ENCODE measurements at places on chromosomes 2 and 18. TPM values are rescaled to one million over a fixed set of nuclear protein-coding genes. Genes with fewer than 3 reads are reported as not detected.

DNA sequence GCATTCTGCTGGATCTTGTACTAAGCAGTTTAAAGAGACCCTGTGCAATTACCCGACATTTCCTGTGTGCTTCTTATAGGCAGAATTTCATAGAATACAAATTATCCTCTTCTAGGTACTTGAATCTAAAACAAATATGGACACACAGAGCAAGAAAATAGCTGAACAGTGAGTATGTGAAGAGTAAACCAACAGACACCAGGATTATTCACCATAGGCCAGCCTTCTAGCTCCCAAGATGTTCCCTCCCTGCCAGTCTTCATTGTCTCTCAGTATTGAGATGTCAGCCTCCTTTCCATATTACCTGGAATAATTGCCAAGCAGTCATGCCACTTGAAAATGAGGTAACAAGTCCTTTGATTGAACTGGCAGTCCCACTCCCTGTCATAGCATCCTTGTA lies 187.1 kb downstream of the PTPRM start:
- no peak for DNase-seq

- no peak for DNase-seq
Measured at GRCh38 chr2:70639841-70640436, 86.3 kb upstream of the TGFA start.

DNA sequence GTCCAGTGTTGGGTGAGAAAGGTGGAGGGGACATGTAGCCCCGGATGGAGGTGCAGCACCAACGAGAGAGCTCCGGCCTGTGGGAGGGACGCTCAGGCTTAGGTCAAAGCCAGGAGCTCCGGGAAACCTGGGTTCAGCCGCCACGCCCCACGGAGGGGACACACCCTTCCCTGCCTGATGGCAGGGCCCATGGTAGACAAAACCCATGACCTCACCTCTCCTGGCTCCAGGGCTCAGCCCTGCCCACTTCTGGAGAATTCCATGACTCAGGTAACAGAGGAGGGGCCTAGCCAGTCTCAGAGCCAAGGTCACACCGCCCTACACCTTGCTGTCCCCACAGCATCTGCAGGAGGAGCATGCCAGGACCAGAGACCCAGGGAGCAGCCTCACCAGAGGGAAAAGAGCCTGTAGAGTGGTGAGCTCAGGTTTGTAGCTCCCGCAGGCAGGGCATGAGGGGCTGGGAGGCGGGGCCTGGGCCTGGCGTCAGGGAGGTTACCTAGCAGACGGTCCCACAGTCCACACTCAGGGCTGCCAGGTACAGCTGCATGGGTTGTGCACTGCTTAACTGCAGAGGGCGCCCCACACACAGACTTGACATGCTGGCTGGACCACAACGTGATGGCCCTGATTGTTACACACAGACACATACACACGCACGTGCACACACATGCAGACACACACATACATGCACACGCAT lies 70.8 kb upstream of the SMAD7 start:
- peak; percentile 38 for DNase-seq

- DNase-seq = no peak
Measured at GRCh38 chr2:104501929-104502328, 352.0 kb upstream of the POU3F3 start.

DNA sequence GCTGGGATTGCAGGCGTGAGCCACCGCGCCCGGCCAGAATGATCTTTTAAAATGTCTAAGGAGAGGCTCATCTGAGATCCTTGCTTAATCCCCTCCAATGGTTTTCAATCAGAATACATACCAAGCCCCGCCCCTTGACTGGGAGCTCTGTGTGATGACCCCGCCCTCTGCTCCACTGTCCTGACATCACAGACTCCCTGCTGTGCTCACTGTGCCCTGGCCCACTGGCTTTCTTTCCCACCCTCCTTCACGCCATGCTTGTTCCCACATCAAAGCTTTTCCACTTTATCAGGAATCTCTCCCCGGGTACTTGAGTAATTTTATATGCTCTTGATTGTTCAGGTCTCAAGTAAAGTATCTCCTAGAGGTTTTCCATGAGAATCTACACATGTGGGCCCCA lies 762.3 kb upstream of the ID2 start:
- no peak for DNase-seq

GRCh38 chr2:133598769-133599168 lies 30.5 kb upstream of the NCKAP5 start:
- no peak for DNase-seq

DNA sequence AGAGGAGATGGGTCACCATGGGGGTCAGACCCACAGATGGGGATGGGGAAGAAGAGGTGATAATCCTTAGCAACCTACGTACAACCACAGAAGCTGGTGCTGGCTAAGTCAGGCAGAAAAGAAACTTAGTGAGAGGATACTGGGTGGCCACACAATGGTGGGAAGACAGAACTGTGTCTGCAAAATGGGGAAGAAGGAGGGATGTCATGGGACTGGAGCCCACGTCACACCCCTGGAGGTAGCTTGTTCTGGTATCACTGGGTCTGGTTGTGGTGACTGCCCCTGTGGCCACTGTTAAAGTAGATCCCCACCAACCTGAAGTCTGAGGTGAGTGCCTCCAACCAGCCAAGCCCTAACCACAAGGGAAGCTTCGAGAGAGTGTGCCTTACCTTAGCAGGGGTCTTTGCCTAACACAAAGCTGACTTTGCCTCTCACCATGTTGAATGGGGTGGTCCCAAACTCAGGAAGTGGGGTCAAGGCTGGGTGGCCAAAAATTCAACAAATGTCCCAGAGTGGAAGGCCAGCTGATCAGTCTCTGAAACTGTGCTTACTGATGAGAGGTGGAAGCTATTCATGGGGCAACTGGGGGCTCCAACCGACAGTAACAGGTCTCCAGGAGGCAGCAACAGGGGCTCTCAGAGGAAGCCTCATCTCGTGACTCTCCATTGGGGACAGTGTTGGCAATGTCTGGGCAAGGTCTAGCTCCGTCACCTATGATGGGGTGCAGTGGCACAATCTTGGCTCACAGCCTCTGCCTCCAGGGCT lies 64.8 kb upstream of the SLC1A4 start:
- DNase-seq = no peak

- no peak for DNase-seq
Measured at GRCh38 chr18:10315522-10315921, 138.9 kb upstream of the APCDD1 start.

DNA sequence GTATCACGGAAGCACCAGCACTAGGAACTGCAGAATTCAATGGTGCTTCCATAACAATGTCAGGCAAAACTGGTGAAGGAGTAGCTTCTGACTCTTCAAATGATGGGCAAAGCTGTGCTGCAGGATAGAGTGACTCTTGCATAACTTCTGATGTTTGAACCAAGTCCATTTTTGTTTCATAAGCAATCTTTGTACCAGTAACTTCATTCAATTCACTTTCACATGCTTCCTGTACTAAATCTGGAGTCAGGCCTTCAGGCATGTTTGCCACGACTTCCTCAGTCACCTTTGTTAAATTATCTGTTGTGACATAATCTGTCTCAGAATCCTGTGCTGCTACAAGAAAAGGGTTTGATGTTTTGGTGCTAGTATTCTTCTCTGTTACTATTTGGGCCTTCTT lies 24.0 kb downstream of the RTN4 start:
- DNase-seq = no peak

GRCh38 chr18:62730941-62731340 lies 15.6 kb downstream of the PHLPP1 start:
- no peak for DNase-seq

GRCh38 chr2:1450915-1451314 lies 37.7 kb downstream of the TPO start:
- no peak for DNase-seq

- no peak for DNase-seq
Measured at GRCh38 chr2:26535663-26536275, 57.8 kb upstream of the OTOF start.

DNA sequence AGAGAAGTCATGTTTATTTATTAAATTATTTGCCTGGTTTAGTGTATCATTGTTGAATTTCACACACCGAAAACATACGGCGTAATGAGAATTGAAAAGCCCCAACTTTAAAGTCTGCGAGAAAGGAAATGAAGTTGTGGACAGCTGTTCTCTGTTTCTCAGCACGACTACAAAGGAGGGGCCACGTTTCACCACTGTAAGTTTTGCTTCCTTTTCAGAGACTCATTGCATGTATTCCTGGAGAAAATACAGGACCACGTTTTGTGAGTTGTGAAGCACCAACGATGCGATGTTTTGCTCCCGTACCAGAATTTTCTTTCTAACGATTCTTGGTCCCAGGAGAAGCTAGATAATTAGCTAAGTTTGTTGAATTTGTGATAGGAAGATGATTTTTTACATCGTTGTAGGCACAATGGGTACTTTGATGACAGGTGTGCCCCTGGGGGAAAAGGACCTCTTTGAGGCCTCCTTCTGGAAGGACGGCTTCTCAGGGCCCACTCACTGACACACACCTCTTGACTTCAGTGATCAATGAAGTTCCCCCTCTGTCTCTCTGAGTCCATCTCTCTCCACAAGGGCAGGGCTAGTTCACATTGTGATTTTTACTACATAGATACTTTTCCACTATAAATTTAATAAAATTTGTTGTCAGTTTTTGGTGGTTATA lies 23.7 kb upstream of the ACKR3 start:
- no peak for DNase-seq

GRCh38 chr2:144582651-144583380 lies 62.9 kb upstream of the ZEB2 start:
- no peak for DNase-seq

GRCh38 chr18:62844850-62845643 lies 129.7 kb downstream of the PHLPP1 start:
- peak; percentile 20 for DNase-seq

- no peak for DNase-seq
Measured at GRCh38 chr18:58668897-58669296, 2.4 kb upstream of the MALT1 start.

GRCh38 chr18:37502036-37502435 lies 63.6 kb downstream of the CELF4 start:
- no peak for DNase-seq

DNA sequence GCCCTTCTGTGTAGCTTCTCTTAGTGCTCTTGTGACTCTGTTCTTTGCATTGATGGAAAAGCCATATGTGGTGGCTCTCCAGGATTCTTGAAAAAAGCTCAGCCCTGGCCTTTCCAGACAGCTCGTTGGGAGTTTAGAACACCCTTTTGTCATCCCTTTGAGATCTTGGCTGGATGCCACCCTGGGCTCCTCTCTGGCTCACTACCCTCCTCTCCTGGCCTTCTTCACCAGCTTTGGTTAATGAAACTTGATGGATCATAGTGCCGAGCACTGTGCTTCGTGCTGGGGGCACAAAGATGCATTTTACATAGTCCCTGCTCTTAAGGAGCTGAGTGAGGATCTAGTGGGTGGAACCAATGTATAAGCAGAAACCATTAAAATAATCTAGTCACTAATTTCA lies 15.6 kb upstream of the FHOD3 start:
- no peak for DNase-seq

GRCh38 chr2:55751966-55752365 lies 58.3 kb upstream of the PNPT1 start:
- no peak for DNase-seq

DNA sequence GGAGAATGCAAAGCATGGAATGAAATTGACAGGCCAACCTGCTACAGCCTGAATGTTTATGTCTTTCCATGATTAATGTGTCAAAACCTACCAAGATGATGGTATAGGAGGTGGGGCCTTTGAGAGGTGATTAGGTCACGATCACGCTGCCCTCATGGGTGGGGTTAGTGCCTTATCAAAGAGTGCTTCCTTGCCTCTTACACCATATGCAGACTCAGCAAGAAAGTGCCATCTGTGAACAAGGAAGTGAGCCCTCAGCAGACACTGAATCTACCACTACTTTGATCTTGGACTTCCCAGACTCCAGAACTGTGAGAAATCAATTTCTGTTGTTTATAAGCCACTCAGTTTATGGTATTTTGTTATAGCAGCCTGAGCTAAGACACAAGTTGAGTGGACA lies 147.5 kb upstream of the BCL2L11 start:
- no peak for DNase-seq

GRCh38 chr2:216362730-216363129 lies 9.6 kb downstream of the MARCHF4 start:
- no peak for DNase-seq

DNA sequence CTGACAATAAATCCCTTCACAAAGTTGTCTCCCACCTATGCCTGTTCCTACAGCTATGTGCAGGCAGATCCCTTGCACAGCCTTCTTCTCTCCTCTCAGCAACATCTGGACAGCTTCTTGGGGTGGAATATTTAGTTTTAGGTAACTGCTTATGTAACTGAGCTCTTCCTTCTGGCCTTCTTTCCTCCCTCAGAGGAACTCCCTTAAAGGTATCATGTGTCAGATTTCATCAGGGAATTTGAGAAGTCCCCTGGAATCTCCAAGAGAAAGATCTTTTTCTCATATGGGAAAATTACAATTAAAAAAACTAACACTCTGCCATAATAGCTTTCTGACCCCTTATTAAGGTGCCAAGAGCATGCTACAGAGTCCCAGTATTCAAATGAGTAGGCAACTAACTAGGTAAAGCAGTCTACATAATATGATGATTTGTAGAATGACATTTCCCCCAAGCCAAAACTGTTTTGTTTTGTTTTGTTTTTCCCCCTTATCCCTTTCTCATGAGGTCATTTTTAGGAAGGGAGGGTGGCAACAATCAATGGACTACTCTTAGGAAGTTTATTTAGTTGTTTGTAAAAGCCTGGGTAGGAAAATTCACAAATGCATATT lies 2.4 kb downstream of the TMEM200C start:
- DNase-seq = no peak

DNA sequence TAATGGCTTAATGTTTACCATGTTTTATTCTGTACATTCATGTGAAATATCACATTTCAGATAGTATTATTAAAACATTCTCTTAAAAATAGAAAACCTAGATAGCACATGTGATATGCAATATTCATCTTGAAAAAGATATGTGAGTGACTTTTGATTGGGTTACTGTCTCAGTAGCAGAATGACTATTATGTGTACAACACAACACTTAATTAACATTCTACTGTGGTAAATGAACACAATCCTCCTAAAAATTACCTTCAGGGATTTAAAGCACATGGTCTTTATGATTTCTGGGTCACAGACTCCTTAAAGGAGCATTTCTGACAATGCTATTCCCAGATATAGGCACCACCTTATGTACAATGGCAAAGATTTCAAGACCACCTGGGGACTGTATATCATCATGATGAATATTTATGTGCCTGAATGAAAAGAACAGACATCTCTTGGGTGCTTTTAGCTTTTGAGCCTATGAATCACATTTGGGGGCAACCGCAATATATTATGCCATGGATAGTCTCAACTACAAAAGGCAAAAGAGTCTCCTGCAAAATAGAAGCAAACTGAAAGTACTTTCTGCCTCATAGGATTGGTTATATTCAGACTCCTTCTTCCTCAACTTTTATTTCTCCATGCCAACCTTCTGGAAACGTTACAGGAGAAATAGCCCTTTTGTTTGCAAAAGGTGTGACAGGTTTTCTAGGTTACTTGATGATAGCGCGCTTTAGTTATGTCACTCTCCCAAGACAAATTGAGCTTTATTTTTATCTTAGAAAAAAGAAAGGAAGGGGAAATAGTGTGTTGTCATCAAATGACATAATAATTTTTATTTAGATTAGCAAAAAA lies 259.0 kb downstream of the CALCRL start:
- no peak for DNase-seq

Gene CHRNG
- total RNA-seq = not detected

Gene TM4SF20
- not detected for total RNA-seq

Gene ARHGAP28
- not detected for total RNA-seq

Gene SCN7A
- total RNA-seq = not detected

Gene ESPNL
- 0.07 TPM for total RNA-seq

Gene SCN9A
- not detected for total RNA-seq

Gene NPHP1
- 1.0 TPM for total RNA-seq

Gene PAX8
- total RNA-seq = 0.76 TPM

Gene OSBPL6
- 1.8 TPM for total RNA-seq

Gene REG3A
- total RNA-seq = not detected
